Esophagus mucosa (tissue), 1 donor: ENCODE measurements at places on chromosomes 5 and 9. TPM values are rescaled to one million over a fixed set of nuclear protein-coding genes. Genes with fewer than 3 reads are reported as not detected.

The SPATA31C2 gene
- not detected for total RNA-seq

The CTNNA1 gene
- 332 TPM for total RNA-seq

The PCDH12 gene
- total RNA-seq = 0.40 TPM

The MEF2C gene
- total RNA-seq = 4.5 TPM

The WWC1 gene
- total RNA-seq = 18.5 TPM

The ARSI gene
- 1.7 TPM for total RNA-seq

The CDX1 gene
- total RNA-seq = not detected

The CCL27 gene
- 0.20 TPM for total RNA-seq

The TXNDC8 gene
- not detected for total RNA-seq

The FOXD4 gene
- 0.28 TPM for total RNA-seq

The FBP1 gene
- total RNA-seq = 1.2 TPM

The GLDC gene
- total RNA-seq = 28.3 TPM

The SPATA6L gene
- total RNA-seq = 3.1 TPM

DNA sequence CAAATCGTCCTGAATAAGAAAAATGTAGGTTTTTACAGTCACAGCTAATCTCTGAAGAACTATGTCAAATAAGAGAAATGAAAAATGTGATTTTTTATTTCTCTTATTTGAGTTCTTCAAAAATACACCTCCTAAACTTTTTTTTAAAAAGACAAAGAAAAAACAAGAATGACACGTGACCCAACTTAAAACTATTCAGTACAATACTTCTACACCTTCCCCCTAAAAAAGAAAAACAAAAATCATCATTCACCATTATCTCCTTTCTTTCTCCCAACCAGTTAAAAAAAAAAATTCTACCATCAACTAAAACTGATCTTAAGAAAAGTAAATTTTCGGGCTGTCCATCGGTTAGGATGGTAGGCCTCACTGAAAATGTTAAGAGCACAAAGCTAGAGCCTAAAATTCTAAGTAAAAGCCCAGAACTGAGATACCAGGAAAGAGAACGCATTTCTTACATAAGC, 2.1 kb downstream of the RNF145 start:
- ATAC-seq = no peak

DNA sequence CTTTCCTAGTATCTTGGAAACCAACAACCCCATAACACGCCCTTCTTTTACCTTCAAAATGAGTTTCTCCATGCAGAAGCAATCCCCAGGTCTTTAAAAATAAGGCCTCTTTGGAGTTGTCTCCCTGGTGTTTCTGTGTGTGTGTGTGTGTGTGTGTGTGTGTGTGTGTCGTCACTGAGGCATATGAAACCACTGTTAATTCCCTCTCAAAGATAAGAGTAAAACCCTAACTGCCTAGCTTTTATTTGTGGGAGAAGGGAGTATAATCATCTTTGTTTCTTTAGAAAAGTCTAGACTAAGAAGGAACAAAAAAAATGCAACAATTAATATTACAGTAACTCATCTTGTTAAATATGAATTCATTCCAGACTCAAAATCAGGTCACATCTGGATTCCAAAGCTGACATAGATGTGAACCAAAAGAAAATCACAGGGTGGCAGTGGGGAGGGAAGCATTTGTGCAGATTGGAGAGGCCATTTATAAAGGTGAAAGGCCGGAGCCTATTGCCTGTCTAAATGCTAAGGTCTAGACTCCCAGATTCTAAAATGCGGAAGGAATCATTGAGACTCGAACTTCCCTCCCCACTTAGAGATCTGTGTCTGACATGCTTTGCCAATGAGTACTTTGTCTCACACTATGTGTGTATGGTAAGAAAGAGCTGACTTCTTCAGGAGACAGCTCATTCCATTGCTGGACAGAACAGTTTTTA, 91.4 kb downstream of the ZNF366 start:
- no peak for ATAC-seq

- no peak for ATAC-seq
These were observed 350.3 kb downstream of the GADD45G start for GRCh38 chr9:89955144-89955543.

DNA sequence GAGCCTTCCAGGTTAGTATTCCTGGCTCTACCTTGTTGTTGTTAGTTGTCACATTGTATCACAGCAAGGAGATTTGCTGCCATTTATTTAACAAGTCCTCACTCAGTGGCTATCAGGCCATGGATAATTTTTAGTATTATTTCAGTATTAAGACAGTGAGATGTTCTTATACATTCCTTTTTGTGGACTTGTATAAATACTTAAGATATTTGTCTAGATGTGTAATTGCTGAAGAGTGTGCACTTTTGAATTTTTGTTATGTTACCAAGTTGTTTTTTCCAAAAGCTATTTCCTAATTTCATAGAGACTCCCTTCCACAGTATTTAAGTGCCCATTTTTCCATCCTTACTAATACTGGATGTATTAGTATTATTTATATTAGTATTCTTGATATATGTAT, 22.0 kb downstream of the SLC36A1 start:
- ATAC-seq = no peak

- no peak for ATAC-seq
These were observed 51.5 kb upstream of the HRH2 start for GRCh38 chr5:175606409-175606808.

DNA sequence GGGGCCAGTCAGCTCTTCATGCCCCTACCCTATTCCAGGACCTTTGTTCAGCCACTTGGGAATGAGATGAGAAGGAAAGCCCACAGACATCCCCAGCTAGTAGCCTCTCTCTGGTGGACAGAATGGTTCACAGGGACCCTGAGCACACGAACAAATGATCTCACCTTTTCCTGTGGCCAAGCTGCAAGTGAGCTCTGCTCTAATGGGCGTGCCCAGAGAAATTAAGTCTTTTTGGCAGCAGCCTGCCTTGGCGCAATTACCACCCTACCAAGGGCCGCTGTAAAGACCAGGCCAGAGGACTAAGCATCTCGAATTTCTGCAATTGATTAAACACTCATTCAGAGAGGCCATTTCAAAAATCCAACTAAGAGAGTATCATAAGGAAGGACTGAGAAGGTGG, 56.0 kb downstream of the WHRN start:
- no peak for ATAC-seq

DNA sequence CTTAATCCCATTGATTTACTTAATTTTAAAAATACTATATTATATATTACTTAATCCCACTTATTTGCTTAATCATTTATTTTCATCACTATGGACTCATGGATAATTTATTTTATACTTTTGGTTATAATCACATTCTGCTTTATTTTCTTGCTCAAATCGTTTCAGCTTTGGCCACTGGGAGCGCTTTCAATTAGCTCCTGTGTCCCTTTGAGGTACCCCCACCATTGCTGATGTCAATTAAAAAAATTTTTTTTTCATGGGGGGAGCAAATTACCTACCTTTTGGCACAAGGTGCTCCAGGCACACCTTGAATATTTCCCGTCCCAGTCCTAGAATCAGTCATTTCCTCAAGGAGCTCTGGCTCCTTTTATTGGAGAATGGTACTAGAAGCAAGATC, 1.4 kb upstream of the TRIO start:
- no peak for ATAC-seq

- no peak for ATAC-seq
These were observed 40.4 kb upstream of the F2RL2 start for GRCh38 chr5:76663573-76663972.

DNA sequence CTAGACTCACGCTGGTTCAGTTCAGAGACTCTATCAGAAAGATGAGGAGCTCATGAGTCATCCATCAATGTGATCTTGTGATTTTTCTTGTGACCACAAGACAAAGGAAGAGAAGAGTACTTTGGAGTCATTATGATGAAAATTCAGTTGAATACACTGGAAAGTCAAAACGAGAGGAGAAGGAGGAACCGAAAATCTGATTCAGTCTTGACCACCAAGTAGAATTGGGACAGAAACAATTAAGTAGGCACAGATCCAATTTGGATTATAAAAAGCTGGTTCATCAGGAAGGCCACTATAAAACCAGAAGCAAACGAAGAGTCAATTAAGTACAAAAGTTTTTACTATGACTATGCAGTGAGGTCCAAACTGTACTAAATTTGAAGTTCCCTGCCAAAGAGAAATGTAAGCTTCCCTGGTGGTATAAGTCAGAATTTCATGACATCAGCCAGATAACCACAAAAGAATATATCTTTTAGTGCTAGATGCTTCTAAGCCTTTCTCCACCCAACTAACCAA, 90.9 kb downstream of the THBS4 start:
- peak; percentile 46 for ATAC-seq

GRCh38 chr5:71778678-71779276, 59.7 kb downstream of the CARTPT start:
- peak; percentile 49 for ATAC-seq

GRCh38 chr9:90034071-90034470, 429.3 kb downstream of the GADD45G start:
- no peak for ATAC-seq

- ATAC-seq = no peak
These were observed 52.7 kb upstream of the CCNG1 start for GRCh38 chr5:163384669-163385068.

DNA sequence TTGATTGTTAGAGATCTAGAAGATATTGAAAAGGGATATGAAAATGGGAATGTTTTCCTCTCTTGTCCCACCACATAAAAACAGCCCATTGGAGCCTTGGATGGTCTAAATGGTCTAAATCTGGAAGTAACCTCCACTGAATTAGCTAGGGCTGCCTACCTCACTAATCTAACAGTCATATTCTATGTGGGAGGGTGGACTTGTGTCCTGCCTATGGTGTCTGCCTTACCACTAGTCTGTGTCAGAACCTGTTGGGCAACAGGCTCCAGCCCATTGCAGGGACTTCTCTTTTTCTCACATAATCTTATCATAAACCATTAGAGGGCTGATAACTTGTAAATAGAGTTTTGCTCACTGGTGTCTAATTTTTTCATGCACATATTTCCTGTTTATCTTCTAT, 548.8 kb upstream of the CDH18 start:
- no peak for ATAC-seq

- no peak for ATAC-seq
These were observed 152.2 kb downstream of the TMEM161B start for GRCh38 chr5:88116396-88116795.

- no peak for ATAC-seq
These were observed 168.6 kb upstream of the DMRT1 start for GRCh38 chr9:672851-673250.

- ATAC-seq = no peak
These were observed 210.0 kb downstream of the TMEM161B start for GRCh38 chr5:88058625-88059024.

GRCh38 chr9:118693645-118694044, 675.6 kb downstream of the BRINP1 start:
- no peak for ATAC-seq

- ATAC-seq = peak; percentile 33
These were observed 325.1 kb downstream of the GADD45G start for GRCh38 chr9:89929673-89930480.

DNA sequence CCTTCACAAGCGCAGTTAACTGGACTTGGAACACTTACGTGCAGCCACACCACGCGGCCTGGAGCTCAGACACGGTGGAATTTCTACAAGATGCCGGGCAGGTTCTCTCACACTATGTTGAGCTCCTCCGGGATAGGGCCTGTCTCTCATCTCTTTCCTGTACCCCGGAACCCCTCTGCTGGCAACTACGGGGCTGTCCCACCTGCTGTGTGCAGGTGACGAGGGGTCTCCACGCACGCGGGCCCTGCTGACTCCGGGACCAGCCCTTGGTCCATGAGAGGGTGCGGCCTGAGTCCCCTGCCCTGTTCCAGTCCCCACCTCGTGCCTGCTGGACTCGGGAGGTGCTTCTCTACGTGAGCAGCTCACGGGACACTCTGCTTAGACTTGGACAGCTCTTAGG, 40.1 kb downstream of the SLC6A3 start:
- ATAC-seq = no peak

DNA sequence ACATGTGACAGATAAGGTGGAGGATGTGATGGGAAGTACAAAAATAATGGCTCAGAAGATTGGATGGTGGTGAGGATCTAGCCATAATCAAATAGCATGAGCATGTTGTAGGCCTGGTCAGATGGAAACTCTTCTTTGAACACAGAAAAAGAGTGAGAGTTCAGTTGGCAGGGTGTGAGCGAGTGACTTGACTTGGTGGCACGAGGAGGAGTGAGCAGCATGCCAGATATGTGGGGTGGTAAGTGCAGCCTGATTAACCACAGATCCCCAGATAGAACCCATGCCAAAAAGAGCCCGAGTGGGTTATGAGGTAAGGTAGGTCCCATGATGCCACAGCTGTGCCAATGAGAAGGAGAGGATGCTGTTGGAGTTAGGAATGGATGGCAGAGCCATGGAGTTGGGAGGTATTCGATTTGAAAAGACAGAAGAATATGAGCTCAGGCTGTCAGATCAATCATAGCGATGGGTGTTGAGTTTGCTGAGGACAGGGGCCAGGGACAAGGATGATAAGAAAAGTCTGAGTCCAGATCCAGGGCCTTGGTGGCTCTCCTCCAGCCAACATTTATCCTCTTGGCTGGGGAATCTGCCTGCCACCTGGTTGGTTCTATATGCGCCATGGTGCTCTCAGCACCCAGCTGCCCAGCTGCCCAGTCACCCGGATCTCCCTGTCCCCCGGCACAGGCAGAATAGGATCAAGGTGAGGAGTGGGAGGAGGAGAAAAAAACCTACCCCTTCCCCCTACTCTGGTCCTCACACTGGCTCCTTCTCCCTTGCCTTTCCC, 16.5 kb downstream of the GARNL3 start:
- ATAC-seq = no peak

- no peak for ATAC-seq
These were observed 21.4 kb upstream of the HMHB1 start for GRCh38 chr5:143790457-143791112.

- ATAC-seq = peak; percentile 72
These were observed 137.1 kb downstream of the FOXD1 start for GRCh38 chr5:73311291-73312110.

GRCh38 chr5:68137511-68138140, 77.9 kb upstream of the PIK3R1 start:
- ATAC-seq = no peak

- ATAC-seq = no peak
These were observed 474.2 kb downstream of the PRELID2 start for GRCh38 chr5:145360936-145361335.
